CD4-positive, alpha-beta T cell treated with Interleukin-6 for 4 hours (primary cell): ENCODE measurements at places on chromosomes 11 and 22.
A peak's percentile ranks its signal among the peaks of the same experiment; 100 is the strongest.

GRCh38 chr11:61079416-61080150 is 22.7 kb upstream of the CD5 start:
- peak; percentile 45 for DNase-seq

DNA sequence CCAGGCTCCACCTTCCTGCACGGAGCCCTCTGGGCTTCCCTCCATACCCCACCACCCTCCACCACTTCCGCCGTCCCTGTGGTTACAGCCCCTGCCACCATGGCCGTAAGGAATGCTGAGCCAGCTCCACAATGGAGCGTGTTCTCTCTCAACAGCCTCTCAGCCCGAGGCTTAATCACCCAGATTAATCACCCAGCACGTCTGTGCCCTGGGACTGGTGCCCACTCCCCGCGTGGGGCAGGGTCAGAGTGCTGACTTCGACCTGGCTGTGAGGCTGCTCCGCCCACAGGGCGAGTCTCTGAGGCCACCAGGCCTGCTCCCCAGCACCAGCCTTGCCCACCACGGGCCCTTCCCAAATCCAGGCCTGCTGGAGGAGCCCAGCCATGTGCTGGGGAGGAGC is 4.0 kb upstream of the TH start:
- no peak for DNase-seq

DNA sequence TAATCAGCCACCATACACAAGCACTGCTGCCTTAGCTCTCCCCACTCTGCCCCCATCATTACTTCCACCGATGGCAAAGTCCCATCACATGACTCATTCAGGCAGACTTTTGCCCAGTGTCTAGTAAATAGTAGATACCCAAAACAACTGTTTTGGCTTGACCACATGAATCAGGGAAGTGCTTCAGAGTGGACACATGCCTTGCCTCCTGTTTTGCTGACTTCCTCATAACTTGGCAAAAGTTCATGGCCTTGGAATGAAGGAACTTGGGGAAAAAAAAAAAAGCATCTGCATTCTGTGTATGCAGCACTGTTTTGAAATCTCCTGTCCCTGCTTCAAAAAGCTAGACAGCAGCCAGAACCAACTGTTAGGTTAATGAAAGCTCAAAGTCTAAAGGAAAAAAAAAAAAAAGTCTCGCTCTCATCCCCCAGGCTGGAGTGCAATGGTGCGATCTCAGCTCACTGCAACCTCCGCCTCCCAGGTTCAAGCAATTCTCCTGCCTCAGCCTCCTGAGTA is 335.3 kb downstream of the FAM181B start:
- no peak for DNase-seq

DNA sequence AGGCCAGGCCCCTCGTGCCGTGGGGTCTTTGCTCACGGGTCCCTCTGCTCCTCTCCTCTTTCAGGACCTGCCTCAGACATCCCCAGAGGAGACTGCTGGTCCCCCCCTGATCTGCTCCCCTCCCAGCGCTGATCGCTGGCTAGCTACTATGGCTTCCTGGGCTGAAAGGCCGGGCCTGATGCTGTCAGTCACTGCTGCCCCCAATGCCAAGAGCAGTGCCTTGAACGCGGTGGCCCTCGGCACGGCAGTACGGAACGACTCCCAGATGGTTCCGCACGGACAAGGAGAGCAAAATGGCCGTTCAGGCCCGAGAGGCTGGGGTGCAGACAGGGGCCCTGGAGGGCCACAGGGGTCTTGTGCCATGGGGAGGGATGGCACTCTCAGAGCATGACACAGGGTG is 21.5 kb downstream of the SULT4A1 start:
- DNase-seq, result no peak

GRCh38 chr11:945986-946385 is 20.3 kb downstream of the AP2A2 start:
- DNase-seq, result no peak

- DNase-seq, result no peak
Measured at GRCh38 chr11:134376150-134376921, 35.7 kb downstream of the B3GAT1 start.
